Anterior cingulate cortex (tissue), 58 donors: ENCODE measurements at places on chromosomes 6 and 20.

GRCh38 chr6:148249679-148250375 lies 92.8 kb upstream of the SASH1 start:
- DNase-seq = no peak

GRCh38 chr6:111802015-111802414 lies 71.2 kb downstream of the FYN start:
- DNase-seq = no peak

DNA sequence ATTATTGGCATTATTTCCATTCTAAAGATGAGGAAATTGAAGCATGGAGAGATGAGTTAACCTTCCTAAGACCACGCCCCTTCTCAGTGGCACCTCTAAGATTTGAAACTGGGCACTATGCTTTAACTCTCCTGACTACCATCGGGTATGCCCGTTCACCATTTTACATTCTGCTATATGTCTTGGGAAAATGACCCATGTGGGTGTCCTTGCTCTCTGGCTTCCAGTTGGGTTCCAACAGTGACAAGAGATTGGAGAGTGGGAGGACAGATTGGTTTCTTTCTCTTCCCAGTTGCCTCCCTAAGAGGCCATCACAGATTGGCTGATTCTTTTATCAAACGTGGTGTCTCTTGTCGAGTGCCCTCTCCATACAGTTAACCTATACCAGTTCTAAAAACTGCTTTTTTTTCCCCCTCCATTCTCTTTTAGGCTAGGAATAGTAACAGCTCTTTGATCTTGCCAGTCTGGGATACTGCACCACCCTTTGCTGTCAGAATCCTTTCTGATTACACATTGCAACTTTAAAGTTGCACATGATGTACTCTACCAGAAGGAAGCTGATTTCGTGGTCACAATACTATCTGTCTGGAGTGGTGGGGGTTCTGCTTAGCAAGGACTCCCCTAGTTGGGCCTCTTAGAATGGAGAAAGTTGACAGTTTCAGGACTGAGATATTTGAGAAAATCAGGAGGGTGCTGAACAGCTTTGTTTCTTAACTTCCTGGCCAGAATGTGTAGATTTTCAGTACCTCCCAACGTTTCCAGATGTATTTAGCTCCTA lies 88.0 kb upstream of the ELOVL5 start:
- DNase-seq = no peak

DNA sequence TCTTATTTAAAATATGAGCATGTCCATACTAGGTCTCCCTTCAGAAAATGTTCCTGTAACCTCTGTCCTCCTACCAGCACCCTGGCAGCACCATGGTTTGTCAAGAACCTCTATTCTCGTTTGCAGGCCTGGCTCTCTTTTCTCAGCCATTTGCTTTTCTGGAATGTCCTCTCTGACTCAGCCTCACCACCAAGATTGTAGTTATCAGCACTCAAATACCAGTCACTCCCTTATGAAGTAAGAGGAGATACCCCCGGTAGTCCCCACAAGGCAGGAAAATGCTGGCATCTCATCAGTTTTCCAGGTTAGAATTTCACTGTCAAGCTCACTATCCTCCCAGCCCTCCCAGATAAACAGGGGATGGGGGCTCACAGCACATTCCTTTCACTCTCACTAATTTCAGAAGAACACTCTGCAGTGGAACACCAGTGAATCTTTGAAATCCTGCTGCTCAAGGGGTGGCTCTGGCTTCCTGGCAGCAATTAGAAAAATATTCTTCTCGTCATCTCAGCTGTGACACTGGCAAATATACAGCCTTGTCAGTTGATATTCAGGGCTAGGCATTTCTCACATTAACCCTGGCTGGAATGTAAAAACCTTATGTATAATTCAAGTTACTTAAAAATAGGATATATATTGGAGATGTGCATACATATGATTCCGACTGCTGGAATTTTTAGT lies 129.2 kb downstream of the TBX18 start:
- no peak for DNase-seq

DNA sequence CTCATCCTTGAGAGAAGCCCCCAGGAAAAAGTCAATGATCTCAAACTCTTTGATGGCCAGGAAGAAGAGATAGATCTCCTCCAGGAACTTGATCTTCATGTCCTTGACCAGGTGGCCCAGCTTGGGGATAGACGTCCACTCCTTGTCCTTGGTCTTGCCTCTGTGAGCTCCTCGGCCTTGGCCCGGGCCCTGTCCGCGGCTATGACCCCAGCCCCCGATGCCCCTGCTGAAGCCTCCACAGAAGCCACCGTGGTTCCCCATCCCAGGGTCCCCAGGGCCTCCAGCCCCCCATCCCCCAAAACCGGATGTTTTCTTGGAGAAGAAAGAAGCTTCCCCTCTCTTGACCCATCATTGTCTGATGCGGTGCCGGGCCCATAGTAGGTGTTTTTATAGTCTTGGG lies 195.1 kb downstream of the ZMYND8 start:
- DNase-seq = no peak
